D721Med (cell line): ENCODE measurements at places on chromosomes 11 and 22.

DNA sequence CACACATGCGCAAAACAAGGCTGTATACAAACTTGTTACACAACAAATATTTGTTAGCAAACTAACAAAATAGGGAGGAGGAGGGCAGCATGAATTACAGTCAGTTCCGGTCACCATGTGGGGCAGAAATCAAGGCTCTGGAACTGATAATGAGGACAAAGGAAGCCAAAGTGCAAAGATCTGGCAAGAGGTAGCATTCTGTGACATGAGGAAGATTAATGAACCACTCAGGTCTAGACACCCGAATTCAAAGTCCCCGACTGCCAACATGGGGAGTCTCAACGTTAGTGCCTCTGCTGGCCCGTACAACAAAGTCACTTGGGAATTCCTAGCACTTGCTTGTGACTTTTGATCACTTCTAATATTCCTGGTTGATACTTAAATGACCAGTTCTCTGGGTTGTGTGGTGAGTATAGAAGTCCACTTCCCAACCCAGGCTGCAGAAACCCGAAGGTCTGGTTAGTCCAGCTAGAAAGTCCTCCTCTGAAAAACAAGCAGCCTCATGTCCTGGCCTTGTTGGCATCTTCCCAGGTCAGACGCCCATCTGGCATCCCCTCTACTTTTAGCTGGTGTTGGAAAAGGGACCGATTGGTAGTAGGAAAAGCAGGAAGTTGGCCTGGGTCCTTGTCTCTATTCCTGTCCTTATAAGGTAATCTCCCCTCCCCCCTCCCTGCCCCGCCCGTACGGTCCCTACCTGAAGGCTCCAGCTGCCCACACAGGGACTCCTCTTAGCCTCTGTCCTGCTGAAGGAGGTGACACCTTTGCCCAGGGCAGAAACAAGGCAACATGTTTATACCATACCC lies 1.6 kb downstream of the SUN2 start:
- DNase-seq = no peak

- no peak for DNase-seq
Observed at GRCh38 chr11:9150501-9150900, 59.1 kb upstream of the SCUBE2 start.

DNA sequence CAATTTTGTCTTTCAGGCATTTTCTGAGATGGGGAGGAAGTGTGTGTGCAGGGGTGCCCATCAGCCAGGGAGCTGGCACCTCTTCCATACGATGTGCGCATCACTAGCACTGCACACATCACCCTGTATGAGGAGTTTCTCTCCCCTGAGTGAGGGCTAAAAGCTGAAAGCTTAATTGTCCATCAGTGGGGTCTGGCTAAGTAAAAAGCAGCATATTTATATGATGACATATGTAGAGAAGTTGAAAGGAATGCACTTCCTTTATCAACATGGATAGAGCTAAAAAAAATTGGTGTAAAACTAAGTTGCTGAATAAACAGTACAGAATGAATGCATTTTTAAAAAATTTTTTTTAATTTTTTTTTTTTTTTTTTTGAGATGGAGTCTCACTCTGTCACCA lies 4.0 kb downstream of the VSTM5 start:
- no peak for DNase-seq

- DNase-seq = no peak
Observed at GRCh38 chr22:32226326-32227104, 21.6 kb upstream of the RFPL2 start.

DNA sequence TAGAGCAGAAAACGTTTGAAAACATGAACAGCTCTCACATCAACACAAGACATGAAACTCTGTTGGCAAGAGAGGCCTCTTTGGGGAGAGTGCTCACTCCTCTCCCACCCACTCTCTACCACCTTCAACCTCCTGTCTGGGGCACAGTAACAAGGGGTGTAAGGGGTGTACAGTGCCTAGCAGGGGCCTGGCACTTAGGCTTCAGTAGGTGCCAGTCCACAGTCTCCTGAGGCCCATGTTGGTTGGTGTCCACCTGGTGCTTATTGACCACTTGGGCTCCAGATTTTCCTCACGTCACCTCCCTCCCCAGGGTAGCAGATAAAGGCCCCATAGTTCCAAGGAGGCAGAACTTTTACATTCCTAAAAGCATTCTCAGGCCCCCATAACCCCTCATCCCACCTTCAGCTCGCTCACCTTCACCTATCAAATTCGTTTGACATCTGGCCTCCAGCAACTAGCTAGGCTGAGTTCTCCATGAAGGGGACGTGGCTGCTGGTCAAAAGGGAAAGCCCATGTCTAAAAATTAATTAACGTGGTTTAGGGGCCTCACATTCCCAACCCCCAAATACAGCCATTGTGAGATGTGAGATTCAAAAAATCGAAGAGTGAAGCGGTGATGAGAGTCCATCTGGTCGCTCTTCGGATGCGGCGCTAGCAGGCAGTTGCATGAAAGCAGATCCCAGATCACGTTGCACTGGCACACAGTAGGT lies 712 bp upstream of the MED15 start:
- no peak for DNase-seq

DNA sequence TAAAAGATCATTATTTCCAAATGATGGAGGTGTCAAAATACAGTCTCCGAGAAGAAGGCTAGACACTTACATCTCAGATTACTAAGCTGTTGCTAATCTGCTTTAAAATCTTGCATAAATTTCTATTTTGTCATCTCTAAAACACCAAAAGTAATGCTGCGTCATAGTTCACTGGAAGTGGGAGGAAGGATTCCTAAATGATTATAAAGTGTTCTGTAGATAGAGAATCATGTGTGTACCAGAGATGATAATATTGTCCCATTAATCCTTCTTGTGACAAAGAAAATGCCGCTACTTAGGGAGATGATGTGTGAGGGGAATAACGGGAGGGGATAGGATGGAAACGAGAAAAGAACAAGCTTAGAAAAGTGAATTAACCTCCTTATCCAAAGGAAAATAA lies 268.6 kb downstream of the JRKL start:
- DNase-seq = no peak

DNA sequence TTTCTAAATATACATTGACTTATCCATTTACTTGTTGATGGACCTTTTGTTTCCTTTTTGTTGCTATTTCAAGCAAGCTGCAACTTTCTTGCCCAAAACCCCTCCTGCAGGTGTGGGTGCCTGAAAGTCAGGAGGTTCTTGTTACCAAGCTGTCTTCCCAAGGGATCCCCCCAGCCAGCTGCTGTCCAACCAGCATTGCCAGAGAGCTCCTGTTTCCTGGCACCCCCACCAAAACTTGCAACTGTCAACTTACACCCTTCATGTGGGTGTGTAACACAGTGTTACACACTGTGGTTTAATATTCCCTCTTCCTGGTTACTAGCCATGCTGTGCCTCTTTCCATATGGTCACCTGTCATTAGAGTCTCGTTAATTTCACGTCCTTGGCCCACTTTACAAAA lies 1.6 kb upstream of the KRTAP5-1 start:
- no peak for DNase-seq

GRCh38 chr11:109929308-109929707 lies 163.9 kb upstream of the ZC3H12C start:
- DNase-seq = no peak

- no peak for DNase-seq
Observed at GRCh38 chr11:22471385-22471784, 133.2 kb downstream of the SLC17A6 start.

DNA sequence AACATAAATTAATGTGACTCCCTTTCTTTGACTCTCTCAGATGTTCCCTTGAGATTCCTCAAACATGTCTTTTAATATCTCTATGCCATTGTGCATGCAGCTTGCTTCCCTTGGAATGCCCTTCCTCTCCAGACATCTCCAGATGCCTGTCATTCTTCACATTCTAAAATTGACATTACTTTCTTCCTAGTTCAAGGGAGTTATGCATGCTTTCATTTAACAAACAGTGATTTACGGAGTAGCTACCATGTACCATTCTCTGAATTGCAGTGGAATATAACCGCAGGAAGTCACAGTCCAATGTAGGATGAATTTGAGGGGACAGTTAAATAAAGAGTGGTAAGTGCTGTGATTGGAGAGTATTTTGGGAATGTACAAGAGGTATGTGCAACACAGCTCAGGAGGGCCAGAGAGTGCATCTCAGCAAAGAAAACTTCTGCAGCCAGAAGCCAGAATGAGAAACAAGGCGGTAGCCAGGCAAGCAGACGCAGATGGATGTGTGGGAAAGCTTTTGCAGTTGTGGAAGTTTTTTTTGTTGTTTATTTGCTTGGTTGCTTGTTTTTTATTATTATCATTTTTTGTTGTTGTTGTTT lies 18.7 kb downstream of the MMP10 start:
- DNase-seq = no peak

DNA sequence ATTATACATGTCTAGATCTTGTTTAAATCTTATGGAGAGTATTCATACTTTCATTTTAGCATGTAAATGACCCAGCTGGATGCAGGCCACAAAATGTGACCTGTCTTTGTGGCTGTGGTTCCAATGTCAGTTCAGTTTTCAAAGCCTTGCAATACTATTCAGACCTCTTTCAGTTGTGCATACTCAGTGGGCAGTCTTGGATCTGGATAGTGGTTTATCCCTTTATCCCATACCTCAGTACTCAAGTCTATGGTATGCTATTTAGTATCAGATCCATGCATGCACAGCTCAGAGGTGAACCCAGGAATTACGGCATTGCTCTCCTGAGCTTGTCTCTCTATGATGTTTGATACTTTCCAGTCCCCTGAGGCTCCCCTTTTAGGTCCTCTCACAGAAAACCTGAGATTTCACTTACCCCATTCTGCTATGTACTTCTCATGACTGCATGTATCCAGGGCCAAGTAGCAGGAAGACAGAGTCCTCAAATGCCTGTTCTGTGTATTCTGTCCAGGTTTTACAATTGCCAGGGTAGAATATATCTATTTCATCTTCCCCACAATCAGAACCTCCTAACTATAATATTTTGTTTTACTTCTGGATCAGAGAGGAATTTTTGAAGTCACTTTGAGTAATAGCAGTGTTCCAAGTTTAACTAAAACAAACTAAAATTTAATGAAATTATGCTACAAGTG lies 6.9 kb upstream of the P4HA3 start:
- DNase-seq = no peak

- DNase-seq = no peak
Observed at GRCh38 chr11:66373265-66373664, 1.7 kb upstream of the SLC29A2 start.

DNA sequence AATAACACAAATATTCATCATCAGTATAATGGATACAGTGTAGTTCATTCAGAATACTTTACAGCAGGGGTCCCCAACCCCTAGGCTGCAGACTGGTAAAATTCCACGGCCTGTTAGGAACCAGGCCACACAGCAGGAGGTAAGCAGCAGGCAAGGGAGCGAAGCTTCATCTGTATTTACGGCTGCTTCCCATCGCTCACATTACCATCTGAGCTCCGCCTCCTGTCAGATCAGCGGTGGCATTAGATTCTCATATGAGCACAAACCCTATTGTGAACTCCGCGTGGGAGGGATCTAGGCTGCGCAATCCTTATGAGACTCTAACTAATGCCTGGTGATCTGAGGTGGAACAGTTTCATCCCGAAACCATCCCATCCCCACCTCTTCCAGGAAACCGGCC lies 125.1 kb downstream of the SERGEF start:
- no peak for DNase-seq

- no peak for DNase-seq
Observed at GRCh38 chr11:45217991-45218390, 68.2 kb downstream of the SYT13 start.

DNA sequence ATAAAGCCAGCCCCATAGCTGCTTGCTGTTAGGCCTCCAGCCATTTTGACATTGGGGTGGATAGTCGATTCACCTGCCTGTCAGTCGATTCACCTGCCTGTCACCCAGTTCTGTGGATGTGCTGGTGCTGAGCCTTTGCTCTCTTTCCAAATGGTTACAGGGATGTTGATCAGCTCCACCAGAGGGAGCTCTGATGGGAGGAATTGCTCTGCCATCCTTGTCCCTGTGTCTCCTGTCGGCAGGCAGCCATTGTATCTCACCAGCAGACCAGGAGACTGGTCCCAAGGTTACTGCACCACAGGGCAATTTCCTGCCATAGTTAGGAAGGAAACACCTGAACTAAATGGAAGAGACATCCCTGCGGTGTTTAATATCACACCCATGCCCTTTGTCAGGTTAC lies 6.1 kb downstream of the MPEG1 start:
- DNase-seq = no peak

GRCh38 chr11:40010011-40010410 lies 1449.4 kb downstream of the LRRC4C start:
- no peak for DNase-seq

DNA sequence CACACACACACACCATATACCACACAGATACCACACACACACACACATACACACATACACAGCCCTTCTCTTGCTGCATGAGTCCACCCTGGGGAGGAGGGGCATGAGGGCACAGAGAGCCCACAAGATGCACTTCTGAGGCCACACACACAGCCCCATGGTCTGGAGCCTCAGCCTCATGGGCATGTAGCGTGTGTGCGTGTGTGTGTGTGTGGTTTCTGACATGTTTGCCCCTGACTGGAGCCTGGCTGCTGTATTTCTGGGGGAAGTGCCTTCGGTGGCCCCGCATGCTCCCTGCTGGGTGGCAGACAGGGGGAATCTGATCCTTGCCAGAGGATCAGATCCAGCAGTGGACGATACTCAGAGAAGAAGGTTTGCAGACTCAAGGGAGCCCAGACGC lies 97.0 kb upstream of the PRR5 start:
- no peak for DNase-seq

GRCh38 chr11:9880657-9881056 lies 216.8 kb downstream of the SWAP70 start:
- DNase-seq = no peak

DNA sequence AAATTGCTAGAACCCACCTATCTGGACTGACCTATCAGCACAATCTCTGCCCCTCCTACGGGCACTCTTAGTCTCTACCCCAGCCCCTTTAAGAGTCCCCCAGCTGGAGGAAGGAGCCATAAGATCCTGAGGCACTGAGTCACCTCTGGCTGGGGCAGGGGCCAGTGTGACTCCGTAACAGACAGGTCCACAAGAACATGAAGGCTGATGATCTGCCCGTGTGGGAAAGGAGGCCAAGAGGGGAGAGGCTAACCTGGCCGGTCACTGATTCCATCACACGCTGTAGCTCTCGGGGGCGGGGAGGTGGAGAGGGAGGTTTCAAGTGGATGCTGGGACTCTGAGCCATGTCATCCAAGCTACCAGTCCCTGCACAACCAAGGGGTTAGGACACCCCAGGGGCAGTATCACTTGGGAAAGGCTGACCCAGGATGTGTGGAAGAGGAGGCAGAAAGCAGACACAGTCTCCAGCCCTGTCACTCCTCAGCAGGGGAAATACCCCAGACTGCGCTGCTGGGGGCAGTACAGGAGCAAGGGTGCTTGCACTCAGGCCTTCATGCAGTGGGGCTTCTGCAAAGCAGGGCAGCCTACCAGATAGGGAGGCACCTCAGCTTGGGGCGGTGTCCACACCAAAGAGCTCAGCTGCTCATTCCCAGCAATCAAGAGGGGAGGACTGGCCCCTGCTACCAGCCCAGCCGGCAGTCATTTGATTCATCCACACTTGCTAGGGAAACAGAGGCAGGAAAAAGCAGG lies 22.3 kb downstream of the ARHGAP1 start:
- no peak for DNase-seq

GRCh38 chr22:37686002-37686982 lies at the start of gene NOL12:
NOL12 (plus strand) TSS chr22:37686343; CDS start chr22:37686393, 50 bp downstream.
- DNase-seq = peak; percentile 53
